ENCODE measurements at places on chromosomes 2 and 18.

DNA sequence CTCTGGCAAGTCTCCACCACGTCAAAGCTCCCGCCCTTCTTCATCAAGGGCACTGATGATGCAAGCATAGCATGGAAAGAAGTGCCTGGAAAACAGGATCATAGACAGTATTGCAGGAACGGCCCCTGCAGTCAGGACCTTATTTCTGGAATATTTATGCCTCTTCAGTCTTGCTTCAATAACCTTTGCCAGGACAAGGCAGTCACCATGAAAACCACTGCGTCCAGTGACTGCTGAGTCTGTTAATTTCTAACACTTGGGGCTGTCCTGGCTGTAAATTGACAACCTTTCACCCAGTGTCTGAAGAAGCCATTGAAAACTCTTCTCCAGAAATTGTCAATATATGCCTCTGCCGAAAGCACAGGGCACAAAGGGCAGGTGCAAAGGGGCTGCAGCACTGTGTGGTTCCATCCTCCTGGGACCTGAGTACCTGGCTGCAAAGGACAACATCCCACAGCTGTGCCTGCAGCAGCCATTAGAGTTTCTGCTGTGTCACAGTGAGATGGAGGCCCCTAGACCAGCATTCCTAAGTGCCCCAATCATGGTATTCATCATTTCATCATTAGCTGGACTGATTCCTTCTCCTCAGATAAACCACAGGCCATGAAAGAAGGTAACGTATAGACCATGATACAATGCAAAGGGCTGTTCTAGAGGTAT lies 819.6 kb downstream of the RNF144A start:
- DNase-seq, result no peak

DNA sequence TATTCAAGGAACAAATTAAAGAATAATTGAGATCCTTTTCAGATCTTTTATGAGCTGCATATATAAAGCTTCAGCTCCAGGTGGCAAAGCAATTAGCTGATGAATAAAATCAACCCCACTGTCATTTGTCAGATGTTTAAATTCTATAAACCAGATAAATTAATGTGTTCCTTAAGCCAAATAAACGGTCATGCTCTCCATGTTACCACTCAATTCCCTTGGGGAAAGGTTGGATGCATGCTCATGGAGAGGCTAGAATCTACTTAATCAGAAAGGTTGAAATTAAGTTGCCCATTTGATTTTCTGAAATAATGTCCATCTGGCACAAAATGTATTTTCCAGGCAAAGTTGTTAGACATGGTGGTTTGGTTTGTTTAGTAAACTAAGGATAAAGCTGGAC lies 282.5 kb upstream of the SPRED2 start:
- DNase-seq, result no peak

GRCh38 chr2:177543007-177543760 lies 150.6 kb downstream of the AGPS start:
- DNase-seq, result peak; percentile 46

GRCh38 chr2:60358476-60358875 lies 195.0 kb downstream of the BCL11A start:
- no peak for DNase-seq

DNA sequence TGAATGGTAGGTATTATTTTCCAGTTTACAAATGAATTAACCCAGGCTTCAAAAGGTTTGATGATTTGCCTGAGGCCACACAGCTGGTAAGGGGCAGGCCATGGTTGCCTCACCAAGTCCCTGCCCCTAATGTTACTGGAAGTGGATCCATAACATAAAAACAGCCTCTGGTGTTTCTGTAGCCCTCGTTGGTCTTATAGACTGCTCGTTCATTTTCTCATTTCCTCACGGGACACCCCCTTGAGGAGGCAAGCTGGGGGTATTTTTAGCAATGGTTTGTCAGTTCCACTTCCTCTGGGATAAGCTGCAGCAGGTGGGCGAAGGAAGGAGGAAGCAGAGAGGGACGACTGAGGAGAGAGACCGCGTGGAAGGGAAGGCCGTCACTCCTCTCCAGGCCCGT lies 32.9 kb upstream of the NDUFV2 start:
- no peak for DNase-seq

GRCh38 chr2:75833386-75833785 lies 122.7 kb upstream of the GCFC2 start:
- no peak for DNase-seq

DNA sequence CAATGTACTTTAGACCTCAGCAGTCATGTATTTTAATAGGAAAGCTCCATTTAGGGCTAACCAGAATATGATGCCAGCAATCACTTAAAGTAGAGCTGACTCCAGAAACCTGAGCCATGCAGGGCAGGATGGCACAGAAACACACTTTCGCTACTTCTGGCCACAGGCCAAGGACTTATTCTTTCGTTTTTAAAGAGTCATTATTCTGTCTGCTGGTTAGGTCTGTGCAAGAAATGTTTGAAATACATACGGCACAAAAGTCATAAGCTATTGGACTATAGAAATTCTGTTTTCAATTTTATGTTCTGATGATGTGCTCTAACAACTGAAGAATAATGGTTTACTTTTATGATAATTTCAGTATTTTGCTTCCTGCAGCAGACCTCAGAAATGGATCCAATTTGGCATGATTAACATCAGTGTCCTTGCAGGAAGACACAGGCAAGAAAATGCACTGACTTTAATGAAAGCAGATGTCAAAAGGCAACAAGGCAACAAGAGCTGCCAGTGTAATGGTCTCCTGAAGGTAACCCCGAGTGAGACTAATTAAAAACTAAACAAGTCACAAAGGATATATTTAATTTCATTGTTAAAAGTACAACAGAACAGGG lies 114.4 kb upstream of the CHRNA1 start:
- DNase-seq, result no peak

- DNase-seq, result no peak
These were observed 214.4 kb upstream of the SP5 start for GRCh38 chr2:170500770-170501169.

DNA sequence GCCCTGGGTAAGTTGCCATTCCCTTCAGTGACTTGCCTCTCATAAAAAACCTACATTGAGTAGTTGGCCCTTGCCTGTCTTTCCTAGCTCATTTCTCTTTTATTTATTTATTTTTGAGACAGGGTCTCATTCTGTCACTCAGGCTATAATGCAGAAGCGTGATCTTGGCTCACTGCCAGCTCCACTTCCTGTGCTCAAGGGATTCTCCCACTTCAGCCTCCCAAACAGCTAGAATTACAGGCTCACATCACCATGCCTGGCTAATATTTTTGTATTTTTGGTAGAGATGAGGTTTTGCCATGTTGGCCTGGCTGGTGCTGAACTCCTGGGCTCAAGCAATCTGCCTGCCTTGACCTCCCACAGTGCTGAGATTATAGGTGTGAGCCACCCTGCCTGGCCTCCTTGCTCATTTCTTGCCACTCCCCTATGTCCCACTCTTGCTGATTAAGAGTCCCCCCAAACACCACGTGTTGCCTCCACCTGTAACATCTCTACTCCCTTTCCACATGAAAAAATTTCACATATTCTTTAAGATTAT lies 12.6 kb downstream of the EVA1A start:
- DNase-seq, result no peak

- no peak for DNase-seq
These were observed 140.4 kb downstream of the SMAD2 start for GRCh38 chr18:47790036-47790435.

DNA sequence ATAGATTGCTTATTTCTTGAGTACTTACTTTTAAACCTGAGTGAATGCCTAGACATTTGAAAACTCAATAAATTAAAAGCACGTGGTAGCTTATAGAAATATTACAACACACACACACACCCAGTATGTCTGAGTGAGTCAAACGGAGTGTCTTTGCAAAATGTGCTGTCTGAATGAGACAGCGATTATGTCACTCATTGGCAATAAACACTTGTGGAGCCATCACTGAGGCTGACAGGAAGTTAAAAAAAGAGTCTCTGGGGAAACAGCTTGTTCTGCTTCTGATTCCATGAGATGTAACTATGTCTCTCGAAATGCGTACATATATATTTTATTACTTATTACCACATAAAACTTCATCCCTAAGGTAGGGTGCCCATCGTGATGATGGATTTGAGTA lies 22.3 kb upstream of the VPS4B start:
- DNase-seq, result peak; percentile 82

GRCh38 chr18:61833387-61833786 lies 59.4 kb downstream of the RNF152 start:
- DNase-seq, result peak; percentile 16

DNA sequence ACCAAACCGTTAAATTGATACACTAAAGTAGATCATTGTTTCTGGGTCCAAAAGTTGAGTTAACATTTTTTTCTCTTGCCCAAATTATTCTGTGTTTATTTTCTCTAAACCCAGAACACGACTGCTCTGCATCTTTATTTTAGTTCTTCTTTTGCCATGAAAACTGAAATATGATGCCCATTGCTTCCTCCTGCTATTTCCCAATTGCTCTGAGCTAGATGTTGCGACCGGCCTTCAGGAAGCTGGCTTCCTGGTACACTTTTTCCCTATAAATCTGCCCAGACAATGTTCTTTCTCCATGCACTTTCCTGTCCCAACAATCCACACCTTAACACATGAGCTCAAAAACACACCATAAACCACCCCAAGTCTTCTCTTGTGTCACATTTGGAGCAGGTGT lies 501.4 kb downstream of the FBXO15 start:
- no peak for DNase-seq

Measured in GM04503 (cell line).